ENCODE measurements at places on chromosomes 3 and 15.

DNA sequence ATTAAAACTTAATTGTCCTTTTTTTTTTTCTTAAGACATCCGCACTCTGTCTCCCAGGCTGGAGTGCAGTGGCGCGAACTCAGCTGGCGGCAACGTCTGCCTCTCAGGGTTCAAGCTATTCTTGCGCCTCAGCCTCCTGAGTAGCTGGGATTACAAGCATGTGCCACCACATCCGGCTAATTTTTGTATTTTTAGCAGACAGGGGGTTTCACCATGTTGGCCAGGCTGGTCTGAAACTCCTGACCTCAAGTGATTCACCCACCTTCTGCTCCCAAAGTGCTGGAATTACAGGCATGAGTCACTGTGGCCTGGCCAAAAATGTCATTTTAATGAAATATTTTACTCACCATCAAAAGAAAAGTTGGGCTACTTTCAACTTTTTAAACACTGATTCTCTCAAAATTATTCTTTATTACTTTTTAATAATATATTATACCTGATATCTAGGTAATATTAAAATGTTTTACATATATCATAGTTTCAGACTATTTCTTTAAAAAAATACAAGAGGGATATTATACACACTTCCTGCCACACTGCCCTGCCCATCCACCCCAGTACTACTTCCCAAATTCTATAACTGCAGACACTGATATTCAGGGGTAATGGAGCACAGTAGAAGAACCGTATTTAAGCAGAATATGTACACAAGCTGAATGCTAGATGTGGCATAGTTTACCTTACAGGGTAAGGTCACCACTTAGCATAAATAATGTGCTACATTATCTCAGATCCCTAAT, 723.9 kb upstream of the ZNF385D start:
- DNase-seq, result no peak

GRCh38 chr15:29086891-29087290, 182.7 kb downstream of the NSMCE3 start:
- DNase-seq, result no peak

- no peak for DNase-seq
These were observed 188.1 kb downstream of the XXYLT1 start for GRCh38 chr3:195082811-195083210.

GRCh38 chr15:25385986-25386385, 52.8 kb downstream of the UBE3A start:
- no peak for DNase-seq

Data from HFFc6 (cell line).